ENCODE measurements at places on chromosomes 2 and 18.

DNA sequence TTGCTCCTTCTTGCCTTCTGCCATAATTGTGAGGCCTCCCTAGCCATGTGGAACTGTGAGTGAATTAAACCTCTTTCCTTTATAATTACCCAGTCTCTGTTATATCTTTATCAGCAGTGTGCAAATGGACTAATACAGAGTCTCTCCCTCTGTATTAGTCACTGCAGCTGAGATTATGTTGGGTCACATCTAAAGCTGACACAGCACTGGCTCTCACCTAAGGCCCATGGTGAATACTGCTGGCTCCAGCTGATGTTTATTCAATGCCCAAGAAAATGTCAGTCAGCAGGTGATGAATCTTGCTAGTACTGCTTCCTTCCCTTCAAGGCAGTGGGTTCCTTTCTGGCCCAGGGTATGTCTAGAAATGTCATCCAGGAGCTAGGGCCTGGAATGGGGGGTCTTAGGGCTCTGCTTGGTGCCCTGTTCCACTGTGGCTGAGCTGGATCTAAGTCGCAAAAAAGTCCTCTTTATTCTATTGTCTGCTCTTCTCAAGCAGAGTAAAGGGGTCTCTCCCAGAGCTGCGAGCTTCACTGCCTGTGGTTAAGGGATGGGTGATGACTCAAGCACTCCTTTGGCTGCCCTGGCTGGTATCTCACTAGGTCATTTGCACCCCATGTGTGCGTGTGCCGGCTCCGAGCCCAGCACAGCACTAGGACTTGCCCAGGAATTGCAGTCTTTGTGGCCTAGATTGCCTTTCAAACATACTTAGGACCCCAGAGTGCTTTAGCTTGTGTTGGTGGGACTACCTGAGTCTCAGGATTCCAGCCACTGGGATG, 29.9 kb downstream of the PPP1R1C start:
- DNase-seq = no peak

DNA sequence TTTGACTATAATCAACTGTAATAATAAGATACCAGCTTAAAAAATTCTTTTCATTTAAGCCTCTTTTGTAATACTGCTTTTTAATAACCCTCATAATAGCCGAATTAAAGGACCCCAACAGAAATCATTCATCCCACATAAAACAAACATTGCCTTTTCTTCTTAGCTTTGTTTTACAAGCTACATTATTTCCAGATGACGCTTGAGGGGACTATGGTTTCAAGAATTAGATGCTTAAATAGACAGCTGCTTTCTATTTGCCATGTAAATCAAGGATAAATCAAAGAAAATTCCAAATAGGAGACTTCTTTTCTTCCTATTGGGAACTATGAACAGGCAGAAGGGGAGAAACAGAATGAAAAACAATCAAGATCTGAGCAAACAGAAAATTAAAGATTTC, 200.7 kb upstream of the SMAD7 start:
- DNase-seq = no peak

GRCh38 chr18:56276466-56276865, 361.9 kb downstream of the TXNL1 start:
- no peak for DNase-seq

DNA sequence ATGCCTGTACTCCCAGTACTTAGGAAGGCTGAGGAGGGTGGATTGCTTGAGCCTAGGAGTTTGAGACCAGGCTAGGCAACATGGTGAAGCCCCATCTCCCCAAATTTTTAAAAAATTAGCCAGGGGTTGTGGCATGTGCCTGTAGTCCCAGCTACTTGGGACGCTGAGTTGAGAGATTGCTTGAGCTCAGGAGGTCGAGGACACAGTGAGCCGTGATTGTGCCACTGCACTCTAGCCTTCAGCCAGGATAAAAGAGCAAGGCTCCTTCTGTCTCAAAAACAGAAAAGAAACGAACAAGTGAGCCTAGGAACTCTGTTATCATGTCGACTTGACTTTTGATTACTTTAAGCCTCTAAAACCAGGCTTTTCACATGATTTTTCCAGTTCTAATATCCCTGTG, 13.7 kb downstream of the NPC1 start:
- DNase-seq = no peak

Data from NCI-H774 (cell line).